ENCODE measurements at places on chromosomes 2 and 18.
A peak's percentile ranks its signal among the peaks of the same experiment; 100 is the strongest.

GRCh38 chr2:119565481-119565880 is 21.2 kb downstream of the CFAP221 start:
- no peak for DNase-seq

DNA sequence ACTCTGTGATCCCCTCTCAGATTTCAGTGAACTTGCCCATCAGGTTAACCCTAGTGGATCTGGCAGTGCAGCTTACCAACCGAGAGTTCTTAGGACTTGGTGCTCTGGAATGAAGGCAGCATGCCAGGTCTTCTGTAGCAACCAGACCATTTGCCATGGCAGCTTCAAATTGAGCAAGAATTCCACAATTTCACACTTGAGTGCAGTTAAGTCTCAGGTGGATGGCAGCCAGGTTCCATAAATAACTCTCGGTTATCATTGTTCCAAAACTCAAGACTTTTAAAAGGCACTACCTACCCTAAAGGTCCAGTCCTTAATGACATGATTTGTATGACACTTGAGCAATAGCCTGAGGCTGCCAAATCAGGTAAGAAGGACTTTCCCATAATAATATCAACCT is 48.1 kb downstream of the GALNT3 start:
- peak; percentile 7 for DNase-seq

GRCh38 chr2:129611471-129611870 is 368.0 kb upstream of the RAB6C start:
- DNase-seq: no peak

GRCh38 chr2:95329891-95330793 is 33.0 kb downstream of the KCNIP3 start:
- DNase-seq: no peak

- DNase-seq: no peak
Observed at GRCh38 chr2:54350426-54350825, 94.4 kb upstream of the TSPYL6 start.

DNA sequence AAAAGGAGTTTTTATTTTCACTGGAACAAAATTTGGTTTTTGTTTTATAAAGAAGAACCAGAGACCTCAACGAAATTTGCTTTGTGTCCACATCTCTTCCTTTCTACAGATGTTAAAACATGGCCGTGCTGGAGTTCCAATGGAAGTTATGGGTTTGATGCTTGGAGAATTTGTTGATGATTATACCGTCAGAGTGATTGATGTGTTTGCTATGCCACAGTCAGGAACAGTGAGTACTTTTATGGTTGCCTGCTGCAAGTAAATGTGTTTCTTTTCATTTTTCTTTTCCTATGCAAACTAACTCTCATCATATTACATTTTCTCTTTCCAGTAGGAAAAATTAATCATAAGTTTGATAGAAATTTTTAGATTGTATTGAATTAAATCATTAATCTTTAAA is 48.4 kb upstream of the TBR1 start:
- DNase-seq: no peak

- no peak for DNase-seq
Observed at GRCh38 chr2:144233733-144234541, 286.0 kb downstream of the ZEB2 start.

DNA sequence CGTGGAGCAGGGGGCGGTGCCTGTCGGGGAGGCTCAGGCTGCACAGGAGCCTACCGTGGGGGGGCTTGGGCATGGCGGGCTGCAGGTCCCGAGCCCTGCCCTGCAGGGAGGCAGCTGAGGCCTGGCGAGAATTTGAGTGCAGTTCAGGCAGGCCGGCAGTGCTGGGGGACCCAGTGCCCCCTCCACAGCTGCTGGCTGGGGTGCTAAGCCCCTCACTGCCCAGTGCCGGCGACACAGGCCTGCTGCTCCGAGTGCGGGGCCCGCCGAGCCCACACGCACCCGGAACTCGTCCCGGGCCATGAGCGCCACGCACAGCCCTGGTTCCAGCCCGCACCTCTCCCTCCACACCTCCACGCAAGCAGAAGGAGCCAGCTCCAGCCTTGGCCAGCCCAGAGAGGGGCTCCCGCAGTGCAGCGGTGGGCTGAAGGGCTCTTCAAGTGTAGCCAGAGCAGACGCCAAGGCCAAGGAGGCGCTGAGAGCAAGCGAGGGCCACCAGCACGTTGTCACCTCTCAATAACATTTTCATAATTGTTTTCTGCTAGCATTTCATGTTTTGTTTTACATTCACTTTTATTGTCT is 1378.9 kb upstream of the CELF4 start:
- no peak for DNase-seq

DNA sequence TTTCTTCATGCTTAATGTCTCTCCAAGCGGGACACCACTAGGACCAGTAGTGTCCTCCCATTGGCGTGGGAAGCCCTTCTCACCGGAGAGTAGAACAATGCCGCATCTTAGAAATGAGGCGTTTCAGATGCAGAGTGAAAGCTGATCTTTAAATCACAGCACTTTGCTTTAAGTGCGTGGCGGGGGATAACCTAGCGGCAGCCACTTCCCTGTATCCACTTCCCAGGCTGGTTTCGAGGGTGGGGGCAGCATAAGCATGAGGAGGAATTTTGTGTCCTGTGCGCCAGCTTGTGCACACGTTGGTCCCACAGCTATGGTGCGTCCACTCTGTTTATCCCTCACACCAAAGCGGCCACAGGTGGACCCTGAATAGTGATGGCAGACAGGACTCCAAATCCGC is 63.1 kb downstream of the MBP start:
- DNase-seq: no peak

Data from GM03348 (cell line).